Fibroblast of skin of scalp (primary cell): ENCODE measurements at places on chromosomes 16 and 17.

DNA sequence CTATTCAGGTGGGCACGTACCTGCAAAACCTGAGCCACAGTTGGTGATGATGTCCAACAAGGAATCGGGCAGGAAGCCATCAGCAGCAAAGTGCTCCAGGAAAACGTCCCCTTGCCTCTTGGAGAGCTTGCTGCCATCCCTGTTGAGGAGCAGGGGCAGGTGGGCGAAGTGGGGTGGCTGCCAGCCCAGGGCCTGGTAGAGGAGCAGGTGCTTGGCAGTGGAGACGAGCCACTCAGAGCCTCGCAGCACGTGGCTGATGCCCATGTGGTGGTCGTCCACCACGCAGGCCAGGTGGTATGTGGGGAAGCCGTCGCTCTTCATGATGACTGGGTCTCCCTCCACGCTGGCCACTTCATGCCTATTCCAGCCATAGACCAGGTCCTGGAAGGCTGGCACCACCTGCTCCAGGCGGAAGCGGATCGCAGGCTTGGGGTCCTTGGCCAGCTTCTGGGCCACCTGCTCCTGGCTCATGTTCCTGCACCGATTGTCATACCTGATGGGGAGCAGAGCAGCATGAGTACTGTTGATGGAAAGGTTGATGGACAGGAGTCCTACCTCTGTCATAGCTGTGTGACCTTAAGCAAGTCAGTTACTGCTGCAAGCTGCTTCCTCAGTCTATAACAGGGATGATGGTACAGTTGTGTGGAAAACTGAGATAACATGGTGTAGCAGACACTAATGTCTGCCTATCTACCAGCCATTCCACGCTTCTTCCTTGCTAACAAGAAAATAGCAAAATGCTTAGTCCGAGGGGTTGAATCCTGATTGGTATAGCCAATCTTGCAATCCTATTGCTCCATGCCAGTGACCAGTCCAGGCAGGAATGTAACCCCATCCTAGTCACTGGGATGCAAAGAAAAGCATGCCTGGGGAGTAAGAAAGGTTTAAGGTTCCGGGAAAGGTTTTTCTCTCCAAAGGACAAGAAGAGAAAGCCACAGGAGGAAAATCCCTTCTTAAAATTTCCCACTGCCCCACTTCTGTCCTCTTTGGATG lies 22.0 kb downstream of the EARS2 start:
- no peak for DNase-seq

DNA sequence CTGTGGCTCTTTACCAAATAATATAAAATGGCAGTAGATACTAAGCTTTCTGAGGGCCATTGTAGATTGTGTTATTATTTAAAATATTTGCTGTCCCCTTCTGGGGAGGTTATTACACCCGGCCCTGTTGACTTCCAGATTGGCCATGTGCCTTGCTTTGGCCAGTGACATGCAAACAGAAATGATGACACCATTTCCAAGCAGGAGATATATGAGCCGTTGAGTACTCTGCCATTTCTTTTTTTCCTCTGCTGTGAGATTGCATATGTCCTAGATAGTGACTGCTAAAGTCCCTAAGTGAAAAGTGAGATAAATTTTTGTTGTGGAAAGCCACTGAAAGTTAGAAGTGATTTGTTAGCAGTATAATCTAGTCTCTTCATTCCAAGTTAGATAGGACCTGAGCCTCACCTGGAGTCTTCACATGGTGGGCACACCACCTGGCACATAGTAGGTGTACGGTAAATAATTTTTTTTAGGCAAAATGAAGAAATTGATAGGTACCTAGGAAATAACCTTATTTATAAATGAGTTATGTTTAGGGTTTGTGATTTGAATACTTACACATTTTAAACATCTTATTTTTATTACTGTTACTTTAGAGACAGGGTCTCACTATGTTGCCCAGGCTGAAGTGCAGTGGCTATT lies 204.0 kb upstream of the CACNG5 start:
- no peak for DNase-seq

- DNase-seq = no peak
Observed at GRCh38 chr17:1027044-1027443, 30.1 kb downstream of the TIMM22 start.

- no peak for DNase-seq
Observed at GRCh38 chr17:78249818-78250806, 18.7 kb downstream of the TMEM235 start.

GRCh38 chr17:81125573-81126081 lies 39.7 kb upstream of the PVALEF start:
- DNase-seq = no peak

DNA sequence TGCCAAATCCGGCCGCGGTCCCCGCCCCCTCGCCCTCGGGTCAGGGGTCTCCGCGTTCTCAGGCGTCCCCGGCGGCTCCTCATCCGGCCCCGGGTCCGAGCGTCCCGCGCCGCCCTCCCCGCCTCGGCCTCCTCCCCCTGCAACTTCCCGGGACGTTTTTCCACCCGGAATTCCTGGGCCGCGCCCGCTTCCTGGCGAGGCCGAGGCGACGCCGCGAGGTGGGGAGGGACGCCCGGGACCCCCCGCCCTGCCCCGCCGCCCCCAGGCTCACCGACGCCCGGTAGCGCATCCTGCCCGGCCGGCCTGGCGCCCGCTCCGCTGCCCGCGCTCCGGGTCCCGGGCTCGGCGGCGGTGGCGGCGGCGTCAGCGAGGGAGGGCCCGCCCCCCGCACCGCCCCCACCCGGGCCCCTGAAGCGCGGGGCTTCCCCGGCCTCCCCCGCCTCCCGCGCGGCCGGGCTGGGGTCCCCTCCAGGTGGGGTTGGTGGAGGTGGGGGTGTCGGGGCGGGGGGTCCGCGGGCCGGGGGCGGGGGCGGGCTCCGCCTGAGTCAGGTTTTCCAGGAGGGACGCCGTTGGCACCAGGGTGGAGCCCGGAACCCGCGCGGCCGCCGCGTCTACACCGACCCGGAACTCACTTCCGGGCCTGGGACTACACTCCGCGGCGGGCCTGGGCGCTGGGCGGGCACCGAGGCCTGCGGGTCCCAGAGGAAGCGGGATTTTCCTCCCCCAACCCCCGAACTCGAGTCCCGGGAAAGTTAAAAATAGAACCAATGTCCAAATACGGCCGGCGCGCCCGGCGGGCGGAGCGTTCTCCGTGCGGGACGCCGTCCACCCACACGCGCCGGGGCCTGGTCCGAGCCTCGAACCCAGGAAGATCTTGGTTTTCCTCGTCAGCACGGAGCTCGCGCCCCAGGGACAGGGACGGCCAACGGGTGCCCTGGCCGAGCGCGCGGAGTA lies 6.8 kb downstream of the MYO1C start:
- DNase-seq = peak; percentile 80
